Midbrain (tissue), 1 donor: ENCODE measurements at places on chromosomes 16 and 17.

GRCh38 chr17:10631048-10631700 lies 25.9 kb downstream of the MYH3 start:
- DNase-seq = peak; percentile 4

- no peak for DNase-seq
Measured at GRCh38 chr17:42475121-42475520, 16.4 kb downstream of the ATP6V0A1 start.

DNA sequence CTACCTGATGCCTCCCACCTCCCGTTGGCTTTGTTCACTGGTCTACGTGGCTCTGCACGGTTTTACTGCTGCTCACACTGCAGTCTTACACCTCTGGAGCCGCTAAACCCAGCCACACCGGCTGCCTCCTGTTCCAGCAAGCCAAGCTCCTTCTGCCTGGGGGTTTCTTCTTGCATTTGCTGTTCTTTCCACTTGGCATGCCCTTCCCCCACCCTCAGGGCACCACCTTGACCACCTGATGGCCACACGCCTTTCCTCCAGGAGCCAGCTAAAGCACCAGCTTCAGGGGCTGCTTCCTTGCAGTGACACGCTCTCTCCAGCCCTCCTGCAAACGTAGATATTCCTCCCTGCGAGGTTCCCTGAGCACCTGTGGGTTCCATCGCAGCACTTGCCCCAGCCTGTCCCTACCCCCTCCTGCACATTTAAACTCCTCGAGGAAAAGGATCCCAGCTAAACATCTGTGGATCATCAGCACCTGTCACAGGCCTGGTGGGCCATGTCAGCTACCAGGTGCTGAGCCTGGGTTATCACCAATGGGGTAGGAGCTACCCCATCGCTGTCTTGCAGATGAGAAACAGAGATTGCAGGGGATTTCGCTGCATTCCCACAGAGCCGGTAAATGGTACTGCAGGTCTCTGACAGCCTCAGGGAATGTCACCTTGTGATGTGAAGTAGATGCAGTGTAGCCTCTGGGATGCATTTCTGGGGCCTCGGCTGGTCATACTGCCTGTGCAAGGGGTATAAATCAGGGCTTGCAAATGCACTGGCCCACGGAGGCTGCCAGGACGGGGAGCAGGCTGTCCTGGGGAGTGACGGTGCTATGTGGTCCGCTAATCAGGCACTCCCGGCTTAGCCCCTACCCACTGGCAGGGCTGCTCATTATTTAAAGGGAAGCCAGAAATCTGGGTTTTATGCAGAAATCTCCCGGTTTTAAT lies 285.2 kb downstream of the CPPED1 start:
- no peak for DNase-seq

DNA sequence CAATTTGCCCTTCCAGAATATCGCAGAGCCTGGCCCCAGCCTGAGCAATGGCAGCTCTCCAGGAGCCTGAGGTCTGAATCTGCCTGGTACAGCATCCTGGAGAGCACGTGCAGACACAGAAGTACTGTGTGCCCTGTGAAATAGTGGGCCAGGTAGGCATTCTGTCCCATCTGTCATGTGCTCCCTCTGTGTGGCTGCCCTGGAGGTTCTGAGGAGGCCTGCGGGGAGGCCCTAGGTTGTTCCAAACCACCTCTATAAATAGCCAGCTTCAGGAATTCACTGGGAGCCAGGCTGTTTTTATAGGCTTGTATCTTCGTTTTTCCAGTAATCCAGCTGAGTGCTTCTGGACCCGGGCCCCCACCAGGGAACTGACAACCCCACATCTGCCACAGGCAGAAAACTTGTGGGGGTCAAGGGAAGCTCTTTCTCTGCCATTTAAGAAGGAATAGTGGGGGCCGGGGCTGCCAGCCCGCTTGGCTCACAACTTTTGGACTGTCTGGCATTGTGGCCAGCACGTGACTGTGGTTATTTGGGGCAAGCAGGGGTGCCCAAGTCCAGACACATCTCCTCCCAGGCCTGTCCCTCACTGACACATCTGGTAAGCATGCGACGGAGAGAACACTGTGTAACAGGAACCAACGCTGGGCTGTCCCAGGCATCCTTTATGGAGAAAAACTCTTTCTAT lies 356.3 kb upstream of the TNRC6C start:
- no peak for DNase-seq

DNA sequence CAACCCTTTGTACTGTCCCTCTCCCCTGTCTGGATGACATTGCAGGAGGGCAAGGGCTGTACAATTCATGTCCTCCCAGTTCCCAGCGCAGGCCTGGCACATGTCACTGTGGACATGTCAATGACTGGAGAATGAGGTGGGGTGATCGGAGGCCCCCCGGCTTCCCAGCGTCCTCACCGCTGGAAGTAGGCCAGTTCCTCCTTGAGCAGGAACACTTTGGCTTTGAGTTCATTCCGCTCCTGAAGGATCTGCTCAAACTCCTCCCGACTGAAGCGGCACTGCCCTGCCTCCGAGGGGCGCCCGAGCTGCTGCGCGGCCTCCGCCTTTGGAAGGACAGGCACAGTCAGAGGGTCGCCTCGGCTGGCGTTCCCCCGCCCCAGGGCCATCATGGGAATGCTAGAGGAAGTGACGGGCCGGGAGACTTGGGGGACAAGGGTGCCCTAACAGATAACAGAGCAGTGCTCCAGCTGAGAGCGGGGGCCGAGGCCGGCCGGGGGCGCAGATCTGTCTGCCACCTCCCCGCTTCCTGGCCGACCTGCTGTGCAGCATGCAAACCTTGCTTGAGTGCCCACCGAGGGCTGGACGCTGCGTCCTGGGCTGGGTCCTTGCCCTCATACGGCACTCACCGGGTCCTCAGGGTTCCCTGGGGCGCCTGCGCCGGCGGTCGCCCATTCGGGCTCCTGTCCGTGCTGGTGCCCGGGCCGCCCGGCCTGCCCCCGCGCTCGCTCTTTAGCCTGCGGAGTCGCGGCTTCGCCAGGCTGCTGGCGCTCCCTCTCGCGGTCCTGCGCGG lies 1.3 kb downstream of the RILP start:
- peak; percentile 24 for DNase-seq

DNA sequence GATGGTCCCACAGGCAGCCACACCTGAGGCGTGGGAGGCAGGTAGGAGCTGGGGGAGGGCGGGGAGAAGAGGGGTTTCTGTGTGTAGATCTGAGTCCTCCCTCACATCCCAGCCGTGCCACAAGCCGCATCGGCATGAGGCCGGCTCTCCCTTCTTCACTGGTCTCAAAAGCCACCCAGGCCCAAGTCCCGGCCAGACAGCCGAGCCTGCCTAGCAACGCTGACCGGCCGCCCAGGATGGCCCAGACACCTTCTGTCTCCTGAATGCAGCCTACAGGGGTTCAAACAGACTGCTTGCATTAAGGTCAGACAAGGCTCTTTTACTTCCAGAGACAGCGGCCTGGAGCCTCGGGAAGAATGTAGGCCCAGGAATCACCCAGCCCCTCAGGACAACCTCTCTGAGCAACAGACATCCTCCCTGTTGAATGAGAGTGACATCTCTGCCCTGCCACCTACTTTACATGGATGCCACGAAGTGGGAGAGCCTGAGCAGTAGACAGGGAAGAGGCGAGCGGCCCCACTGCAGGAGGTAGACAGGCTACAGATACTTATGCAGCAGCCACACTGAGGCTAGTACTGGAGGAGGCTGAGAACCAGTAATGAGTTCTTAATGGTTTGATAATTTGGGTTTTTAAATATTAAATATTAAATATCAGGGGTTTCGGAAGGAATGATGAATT lies 69.6 kb downstream of the N4BP1 start:
- DNase-seq = no peak

GRCh38 chr16:46583036-46583435 lies 38.1 kb downstream of the SHCBP1 start:
- no peak for DNase-seq

GRCh38 chr16:67713647-67714273 lies 5.4 kb downstream of the GFOD2 start:
- no peak for DNase-seq

GRCh38 chr17:9002227-9002605 lies 19.1 kb upstream of the NTN1 start:
- no peak for DNase-seq

- peak; percentile 46 for DNase-seq
Measured at GRCh38 chr17:222172-222571, 40.7 kb upstream of the DOC2B start.

- no peak for DNase-seq
Measured at GRCh38 chr17:56125830-56126819, 27.1 kb upstream of the ANKFN1 start.

GRCh38 chr16:27929818-27930217 lies 133.7 kb downstream of the GSG1L start:
- no peak for DNase-seq
